ENCODE measurements at places on chromosomes 3 and 15.

DNA sequence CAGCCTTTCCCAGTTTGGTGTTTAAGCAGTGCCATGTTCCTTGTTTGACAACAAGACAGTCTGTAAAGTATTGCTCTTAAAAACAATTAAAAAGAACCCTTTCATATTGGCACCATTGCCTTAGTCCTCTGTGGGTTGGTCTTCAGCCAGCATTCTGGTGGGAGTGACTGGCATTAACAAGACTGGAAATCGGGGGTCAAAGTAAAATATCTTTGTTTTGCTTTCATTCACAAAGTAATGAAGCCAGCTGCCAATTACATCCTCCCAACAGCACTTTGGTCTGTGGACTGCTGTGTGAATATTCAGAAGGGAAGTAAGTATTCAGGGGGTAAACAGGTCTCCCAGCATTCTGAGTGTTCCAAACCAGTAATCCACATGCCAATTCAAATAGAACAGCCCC, 8.3 kb upstream of the VILL start:
- DNase-seq, result no peak

DNA sequence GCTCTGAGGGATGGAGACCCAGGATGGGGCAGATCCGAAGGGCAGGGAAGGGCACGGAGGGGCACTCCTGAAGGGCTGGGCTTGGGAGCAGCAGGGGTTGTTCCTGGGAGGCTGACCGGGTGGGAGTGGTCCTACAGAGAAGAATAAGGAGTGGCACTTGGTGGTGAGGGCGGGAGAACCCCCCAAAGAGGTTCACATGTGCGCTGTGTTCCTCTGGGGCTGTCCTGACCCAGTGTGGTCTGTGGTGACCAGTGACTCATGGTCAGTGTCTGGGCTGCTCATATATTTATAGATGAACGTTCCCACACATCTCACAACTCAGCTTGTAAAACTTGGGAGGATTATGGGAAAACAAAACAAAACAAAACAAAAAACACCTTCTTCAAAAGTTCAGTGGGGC, 10.0 kb downstream of the TRPM1 start:
- DNase-seq, result no peak

- no peak for DNase-seq
Observed at GRCh38 chr3:42666022-42666421, 12.5 kb downstream of the ZBTB47 start.

DNA sequence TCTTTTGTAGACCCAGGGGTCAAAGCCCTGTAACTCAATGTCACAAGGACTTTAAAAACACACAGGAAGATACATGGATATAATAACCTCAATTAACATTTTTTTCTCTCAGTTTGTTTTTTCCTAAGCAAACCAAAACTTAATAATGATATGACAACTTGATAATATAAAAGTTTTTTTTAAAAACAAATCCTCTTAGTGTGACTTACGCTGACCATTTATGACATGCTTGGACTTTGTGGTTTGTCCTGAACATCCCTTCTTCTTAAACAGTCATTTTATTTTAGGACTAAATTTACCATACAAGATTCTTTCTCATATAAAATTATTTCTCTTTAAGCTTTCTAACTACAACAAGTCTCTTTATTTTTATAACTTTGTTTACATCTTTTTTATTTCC, 25.4 kb upstream of the FAM3D start:
- no peak for DNase-seq

- no peak for DNase-seq
Observed at GRCh38 chr3:136186344-136186743, 9.8 kb downstream of the MSL2 start.

- no peak for DNase-seq
Observed at GRCh38 chr3:172087602-172088580, 48.5 kb downstream of the FNDC3B start.

- no peak for DNase-seq
Observed at GRCh38 chr3:33062866-33063265, 34.1 kb downstream of the GLB1 start.

- no peak for DNase-seq
Observed at GRCh38 chr3:106366352-106366751, 497.5 kb upstream of the CBLB start.

DNA sequence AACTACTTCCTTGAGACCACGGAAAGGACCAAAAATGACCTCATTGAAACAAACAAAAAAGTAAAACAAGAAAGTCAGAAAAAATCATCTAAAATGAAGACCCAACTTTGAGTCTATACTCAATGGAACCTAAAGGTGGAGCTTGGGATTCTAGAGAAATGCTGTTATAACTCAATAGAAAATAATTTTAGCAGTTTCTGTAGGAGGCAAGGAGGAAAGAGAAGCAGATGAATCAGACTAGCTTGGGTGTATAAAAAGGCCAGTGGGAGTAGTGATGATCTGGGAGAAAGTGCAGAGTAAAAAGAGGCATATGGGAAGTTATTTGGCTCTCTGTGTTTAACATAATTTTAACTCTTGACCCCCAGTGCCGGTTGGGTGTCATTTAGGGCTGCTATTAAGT, 94.4 kb downstream of the TMCO5A start:
- DNase-seq, result no peak

- DNase-seq, result no peak
Observed at GRCh38 chr3:154602241-154602640, 172.3 kb upstream of the GPR149 start.

GRCh38 chr3:39103324-39103693, 4.1 kb downstream of the GORASP1 start:
- DNase-seq, result no peak

GRCh38 chr3:108118038-108118768, 27.4 kb upstream of the CD47 start:
- peak; percentile 21 for DNase-seq
